ENCODE measurements at places on chromosomes 2 and 18.

- DNase-seq = no peak
Observed at GRCh38 chr2:101779656-101780055, 82.1 kb downstream of the MAP4K4 start.

GRCh38 chr2:85743304-85743978, 10.3 kb upstream of the ATOH8 start:
- DNase-seq = no peak

- no peak for DNase-seq
Observed at GRCh38 chr2:105857076-105857740, 112.5 kb downstream of the NCK2 start.

- DNase-seq = no peak
Observed at GRCh38 chr2:142936629-142937028, 59.2 kb downstream of the KYNU start.

DNA sequence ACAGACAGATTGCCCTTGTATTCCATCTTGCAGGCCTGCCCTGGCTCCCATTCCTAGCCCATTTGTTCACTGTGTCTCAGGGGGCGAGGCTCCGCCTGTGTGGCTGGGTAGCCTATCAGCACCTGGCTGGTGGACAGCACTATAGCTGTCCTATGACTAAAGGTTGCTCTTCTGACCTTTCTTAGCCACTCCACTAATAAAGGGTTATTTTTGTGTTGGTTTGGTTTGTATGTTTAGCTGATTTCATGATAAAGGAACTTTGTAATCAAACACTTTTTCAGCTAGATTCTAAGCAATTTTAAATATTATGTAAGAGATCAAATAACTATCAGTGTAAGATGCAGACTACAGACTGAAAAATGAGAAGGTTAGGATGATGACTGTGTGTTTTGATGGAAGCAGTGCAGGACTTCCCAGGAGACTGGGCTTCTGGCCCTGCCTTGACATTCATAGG, 72.2 kb downstream of the CRIM1 start:
- DNase-seq = no peak

GRCh38 chr2:45435316-45435715, 175.8 kb downstream of the SRBD1 start:
- DNase-seq = no peak

GRCh38 chr2:226673314-226673723, 126.3 kb downstream of the IRS1 start:
- DNase-seq = no peak

DNA sequence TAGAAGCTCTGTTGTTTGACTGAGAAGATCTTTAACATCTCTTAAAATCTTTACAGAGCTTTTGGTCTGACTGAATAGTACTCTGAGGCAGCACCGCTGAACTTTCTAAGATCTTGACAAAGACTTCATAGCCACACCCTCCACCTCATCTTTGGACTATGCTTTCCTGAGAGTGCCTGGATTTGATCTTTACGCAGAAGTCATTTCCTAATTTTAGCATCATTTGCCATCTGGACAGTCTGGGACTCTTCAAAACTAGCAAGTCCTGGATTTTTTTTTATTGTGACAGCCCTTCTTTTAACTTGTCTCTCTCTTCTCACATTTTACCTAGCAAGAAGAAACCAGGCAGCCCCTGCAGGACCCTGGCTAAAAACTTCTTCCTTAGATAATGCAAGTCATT, 188.8 kb downstream of the CTIF start:
- no peak for DNase-seq

- no peak for DNase-seq
Observed at GRCh38 chr2:68411397-68412126, 46.5 kb downstream of the PLEK start.

DNA sequence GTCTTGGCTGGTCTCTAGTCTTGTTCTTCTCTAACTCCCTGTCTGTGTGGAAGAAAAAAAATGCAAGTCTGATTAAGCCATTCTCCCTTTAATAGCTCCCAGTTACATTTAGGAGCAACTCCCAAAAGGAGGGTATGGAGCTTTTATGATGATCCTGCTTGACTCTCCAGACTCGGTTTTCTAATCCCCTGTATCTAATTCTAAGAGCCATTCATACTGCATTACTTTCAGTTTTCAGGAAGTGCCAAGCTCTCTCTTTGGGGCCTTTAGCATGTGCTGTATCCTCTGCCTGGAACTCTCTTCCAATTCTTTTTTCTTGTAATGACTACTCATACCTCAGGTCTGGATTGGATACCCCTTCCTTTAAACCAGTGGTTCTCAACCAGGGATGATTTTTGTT, 219.7 kb upstream of the SPRED2 start:
- no peak for DNase-seq

DNA sequence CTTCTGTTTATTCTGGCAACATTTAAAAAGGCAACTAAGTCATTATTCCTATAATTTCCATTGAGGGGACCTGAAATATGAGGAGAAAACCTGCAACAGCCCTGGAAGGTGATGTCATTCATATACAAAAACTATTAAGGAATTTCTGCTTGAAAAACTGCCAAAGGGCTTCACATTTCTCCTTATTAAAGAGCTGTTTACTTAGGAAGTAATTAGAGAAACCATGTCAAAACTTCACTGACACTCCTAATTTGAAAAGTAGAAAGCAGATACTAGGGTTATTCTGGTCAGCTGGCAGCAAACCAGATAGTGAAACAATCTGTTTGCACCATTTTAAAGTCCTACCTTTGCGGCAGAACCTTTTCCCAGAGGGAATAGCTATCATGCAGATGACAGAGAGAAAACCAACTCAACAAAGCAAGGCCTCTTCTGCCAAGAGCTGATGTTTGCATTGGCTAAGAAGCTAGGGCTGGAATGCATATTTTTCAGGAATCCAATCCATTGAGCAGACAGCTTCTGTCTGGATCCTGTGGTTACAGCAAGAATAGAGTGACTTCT, 592.2 kb upstream of the SYT4 start:
- DNase-seq = peak; percentile 31

GRCh38 chr18:45437366-45437765, 177.9 kb upstream of the SLC14A2 start:
- no peak for DNase-seq

DNA sequence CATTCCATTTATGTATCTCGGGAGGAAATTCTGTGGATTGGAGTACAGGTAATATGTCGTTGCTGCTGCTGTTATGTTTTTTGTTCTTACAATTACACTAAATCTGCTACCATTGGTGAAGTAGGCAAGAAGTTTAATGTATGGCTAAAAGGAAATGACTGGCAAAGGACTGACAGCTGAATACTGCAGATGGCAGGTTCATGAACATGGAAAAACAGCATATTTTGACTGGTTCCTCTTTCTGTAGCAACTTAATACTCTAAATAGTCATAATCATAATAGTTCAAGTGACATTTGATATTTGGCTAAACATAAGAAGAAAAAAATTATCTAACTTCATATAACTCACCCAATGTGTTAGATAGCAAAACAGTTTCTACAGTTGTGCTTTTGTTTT, 84.5 kb upstream of the PGAP1 start:
- no peak for DNase-seq

GRCh38 chr2:64201151-64201550, 56.9 kb upstream of the PELI1 start:
- no peak for DNase-seq

DNA sequence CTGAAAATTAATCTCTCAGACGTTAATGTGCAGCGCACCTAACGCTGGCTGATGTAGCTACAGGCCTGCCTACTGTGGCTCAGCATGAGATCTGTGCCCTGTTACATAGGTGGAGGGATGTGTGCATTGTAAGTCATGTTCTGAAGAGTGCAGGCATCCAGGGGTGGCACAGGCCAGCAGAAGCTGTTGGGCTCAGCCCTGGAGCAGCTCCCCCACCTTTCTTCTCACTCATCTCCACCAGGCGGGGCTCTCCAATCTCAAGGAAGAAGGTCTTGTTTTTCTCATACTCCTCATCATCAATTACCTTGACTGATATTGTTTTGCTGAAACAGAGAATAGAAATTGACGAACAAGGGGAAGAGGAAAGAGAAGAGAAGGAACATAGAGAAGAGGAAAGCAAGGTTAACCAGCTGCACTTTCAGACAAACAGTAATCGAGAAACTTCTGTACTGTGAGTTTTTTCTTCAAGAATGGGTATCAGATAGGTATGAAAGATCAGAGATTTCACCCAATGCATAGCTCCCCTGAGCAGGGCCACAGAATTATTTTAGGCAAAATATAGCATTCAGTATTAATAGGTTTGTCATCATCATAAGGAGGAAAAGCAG, 273.6 kb downstream of the SLC8A1 start:
- no peak for DNase-seq

- DNase-seq = peak; percentile 73
Observed at GRCh38 chr2:127408004-127408806, 10.0 kb upstream of the PROC start.

DNA sequence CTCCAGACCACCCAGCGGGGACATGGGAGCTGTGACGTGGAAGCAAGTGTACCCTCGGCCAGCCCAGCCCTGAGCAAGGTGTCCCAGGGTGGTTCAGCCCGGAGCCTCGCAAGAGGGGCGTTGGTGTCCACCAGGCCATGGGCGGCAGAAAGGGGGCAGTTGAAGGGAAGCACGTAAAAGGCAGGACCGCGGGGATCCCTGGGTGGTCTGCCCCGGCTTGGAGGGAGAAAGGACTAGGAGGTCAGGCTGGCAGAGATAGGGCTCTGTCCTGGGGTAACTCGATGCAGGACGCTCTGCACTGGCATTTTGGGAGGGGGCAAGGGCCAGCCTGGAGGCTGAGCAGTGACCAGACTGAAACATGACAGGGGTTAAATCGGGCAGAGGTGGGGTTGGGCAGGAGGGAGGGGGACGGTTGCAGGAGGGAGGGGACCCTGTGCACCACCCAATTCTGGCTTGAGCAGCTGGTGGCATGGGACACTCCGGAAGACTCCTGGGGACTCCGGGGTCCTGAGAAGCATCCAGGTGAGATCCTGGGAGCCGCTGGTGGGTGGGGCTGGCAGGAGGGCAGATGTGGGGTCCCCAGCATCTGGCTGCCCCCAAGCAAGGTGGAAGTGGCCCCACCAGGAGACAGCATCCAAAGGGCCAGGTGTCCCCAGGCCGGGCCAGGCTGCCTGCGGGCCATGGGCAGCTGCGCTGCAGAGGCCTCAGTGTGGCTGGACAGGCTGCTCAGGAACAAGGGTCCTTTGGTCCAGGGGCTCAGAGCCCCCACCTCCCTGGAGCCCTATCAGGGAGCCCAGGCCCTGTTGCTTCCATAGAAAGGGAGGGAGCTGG, 46.8 kb upstream of the GPC1 start:
- no peak for DNase-seq

DNA sequence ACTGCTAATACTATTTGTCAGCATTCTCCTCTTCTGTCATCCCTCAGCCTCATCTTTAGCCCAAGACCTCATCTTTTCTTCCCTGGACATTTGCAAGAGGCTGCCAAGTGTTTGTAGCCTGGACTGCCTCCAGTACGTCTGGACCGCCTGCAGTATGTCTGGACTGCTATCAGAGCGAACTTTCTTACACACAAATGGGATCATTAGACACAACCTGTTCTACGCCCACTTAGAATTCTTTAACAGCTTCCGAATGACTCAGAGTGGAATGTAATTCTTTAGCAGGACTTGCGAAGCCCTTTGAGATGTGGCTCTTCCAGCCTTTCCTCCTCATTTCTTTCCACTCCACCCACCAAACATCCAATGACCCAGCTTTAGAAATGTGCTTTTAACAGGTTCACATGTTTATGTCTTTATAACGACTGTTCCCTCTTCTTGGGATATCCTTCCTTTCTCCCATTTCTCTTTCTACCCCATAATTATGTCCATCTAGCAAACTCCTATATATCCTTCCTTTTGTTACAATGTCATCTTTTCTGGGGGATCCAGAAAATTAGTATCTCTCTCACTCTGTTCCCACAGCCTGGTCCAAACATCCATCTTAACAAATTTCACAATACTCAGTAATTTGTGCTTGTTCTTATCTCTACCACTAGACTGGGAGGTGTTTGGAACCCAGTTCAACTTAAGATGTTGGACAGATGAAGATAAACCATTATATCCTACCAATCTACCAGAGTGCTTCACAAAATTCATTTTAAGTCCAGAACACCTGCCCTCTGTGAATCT, 171.3 kb upstream of the PGAP1 start:
- no peak for DNase-seq

- no peak for DNase-seq
Observed at GRCh38 chr2:11781602-11782001, 35.2 kb downstream of the LPIN1 start.

GRCh38 chr2:176494949-176495353, 225.7 kb downstream of the MTX2 start:
- no peak for DNase-seq

- DNase-seq = no peak
Observed at GRCh38 chr2:239932881-239933735, 92.0 kb downstream of the NDUFA10 start.

DNA sequence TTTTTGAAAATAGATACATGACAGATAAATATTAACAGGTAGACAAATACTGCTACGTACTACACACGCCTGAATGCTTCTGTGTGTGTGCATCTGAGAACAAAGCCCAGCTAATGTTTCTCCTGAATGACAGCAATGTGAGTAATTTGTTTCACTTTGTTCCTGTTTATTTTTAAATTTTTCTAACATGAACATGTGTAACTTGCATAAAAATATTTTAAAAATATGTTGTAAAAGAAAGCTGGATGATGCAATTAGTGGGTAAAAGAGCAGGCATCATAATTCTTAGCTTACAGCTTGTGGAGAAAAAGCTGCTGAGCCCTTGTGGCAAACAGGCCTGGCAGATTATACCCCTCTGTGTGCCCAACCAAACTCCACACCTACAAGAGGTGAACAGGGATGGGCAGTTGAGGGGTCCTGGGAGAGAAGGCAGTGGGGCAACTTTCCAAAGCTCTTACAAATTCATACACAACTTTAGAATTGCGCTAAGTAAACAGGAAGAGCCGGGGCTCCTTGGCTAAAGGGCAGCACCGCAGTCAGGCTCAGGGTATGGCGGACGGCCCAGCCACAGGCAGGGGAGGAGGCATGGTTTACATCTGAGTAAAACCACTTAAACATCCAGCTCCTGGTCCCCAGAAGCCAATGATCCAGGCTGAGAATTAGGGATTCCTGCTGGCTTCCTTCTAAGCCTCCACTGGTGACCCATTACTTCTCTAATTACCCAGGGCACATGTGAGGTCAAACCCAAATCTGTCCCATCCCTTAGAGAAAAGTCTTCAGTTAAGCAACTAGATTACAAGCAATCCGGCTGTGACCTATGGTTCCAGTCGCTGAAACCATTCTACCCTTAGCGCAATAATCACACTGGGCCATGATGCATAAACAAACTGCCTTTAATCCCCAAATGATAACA, 14.0 kb downstream of the PXDN start:
- DNase-seq = no peak

- no peak for DNase-seq
Observed at GRCh38 chr2:62398356-62398755, 107.6 kb downstream of the TMEM17 start.

GRCh38 chr2:217162533-217162932, 302.7 kb upstream of the TNP1 start:
- DNase-seq = peak; percentile 95

Measured in DMS153 (cell line).